CD4-positive, alpha-beta T cell treated with Interleukin-15 for 1 hour (primary cell): ENCODE measurements at places on chromosomes 3 and 15.

- DNase-seq: no peak
Measured at GRCh38 chr3:60598671-60599070, 652.6 kb downstream of the FHIT start.

DNA sequence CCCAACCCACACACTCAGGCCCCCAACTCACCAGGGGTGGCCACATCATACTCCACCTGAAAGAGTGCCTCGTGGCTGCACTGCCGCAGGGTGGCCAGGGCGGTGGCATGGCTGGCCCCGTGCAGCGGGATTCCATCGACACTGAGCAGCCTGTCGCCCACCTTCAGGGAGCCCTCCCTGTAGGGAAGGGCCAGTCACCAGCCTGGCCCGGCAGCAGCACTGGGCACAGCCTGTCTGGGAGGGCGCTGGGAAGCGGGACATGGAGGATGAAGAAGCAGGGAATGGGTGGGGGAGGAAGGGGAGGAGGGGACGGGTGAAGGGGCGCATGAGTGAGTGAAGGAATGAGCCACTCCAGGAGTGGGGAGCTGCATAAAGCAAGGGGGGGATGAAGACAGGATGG is 18.5 kb downstream of the GRIP2 start:
- DNase-seq: peak; percentile 12

DNA sequence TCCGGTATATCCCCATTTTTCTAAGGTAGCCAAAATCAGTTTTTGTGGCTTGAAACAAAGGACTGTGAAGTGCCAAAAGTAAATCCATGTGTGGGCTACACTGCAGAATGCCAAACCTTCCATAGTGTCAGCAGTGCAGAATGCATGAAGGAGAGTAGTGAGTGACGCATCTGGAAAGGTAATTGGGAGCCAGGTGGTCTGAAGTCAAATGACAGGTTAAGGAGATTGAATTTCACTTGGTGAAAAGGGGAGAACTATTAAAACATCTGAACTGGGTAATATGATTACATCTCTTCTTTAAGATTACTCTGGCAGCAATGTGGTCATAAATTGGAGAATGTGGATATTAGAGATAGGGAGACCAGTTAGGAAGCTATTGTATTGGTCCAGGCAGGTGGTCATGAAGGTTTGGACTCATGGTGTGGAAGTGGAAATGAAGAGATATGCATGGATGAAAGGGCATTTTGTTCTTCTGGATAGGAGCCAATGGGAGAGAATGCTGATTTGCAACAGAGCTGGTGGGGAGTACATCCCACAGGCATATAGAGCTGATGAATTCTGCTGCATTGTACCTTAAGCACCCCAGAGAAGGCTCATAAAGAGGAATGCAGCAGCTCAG is 118.2 kb downstream of the ECT2 start:
- no peak for DNase-seq

- DNase-seq: no peak
Measured at GRCh38 chr15:25775317-25775912, 87.7 kb downstream of the ATP10A start.

- DNase-seq: no peak
Measured at GRCh38 chr3:165390166-165390565, 194.0 kb upstream of the SLITRK3 start.

GRCh38 chr3:99954914-99955644 is 137.4 kb downstream of the CMSS1 start:
- no peak for DNase-seq

- DNase-seq: no peak
Measured at GRCh38 chr3:178381555-178381954, 154.7 kb upstream of the KCNMB2 start.

DNA sequence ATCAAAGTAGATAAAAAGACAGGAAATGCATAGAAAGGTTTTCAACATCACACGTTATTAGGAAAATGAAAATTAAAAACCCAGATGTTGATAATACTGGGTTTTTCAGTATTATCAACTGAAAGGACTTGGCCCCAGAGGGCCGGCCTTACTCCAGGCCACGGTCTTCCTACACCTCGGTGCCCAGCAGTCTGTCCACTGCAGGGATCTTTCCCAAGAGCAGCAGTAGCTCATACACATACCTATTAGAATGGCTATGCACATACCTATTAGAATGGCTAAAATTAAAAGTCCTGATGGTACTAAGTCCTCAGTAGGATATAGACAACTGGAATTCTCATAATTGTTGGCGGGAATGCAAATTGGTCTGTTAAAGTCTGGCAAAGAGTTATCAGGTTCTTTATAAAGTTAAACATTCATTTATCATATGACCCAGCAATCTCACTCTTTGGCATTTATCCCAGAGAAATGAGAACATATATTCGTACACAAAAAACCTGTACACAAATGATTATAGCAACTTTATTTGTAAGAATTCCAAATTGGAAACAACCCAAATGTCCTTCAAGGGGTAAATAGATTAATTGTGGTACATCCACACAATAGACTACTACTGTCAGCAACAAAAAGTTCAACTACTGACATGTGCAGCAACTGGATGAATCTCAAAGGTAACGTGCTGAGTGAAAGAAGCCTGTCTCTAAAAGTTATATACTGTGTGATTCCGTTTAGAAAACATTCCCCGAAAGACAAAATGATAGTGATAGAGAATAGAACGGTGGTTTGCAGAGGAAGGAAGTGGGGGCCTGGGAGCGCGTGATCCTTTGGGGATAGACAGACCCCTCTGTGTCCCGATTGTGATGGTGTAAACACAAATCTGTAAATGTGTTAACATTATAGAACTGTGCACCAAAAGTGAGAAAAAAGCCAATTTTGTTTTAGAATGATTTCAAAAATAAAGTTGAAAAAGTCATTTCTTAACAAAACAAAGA is 62.3 kb downstream of the MCTP2 start:
- no peak for DNase-seq

DNA sequence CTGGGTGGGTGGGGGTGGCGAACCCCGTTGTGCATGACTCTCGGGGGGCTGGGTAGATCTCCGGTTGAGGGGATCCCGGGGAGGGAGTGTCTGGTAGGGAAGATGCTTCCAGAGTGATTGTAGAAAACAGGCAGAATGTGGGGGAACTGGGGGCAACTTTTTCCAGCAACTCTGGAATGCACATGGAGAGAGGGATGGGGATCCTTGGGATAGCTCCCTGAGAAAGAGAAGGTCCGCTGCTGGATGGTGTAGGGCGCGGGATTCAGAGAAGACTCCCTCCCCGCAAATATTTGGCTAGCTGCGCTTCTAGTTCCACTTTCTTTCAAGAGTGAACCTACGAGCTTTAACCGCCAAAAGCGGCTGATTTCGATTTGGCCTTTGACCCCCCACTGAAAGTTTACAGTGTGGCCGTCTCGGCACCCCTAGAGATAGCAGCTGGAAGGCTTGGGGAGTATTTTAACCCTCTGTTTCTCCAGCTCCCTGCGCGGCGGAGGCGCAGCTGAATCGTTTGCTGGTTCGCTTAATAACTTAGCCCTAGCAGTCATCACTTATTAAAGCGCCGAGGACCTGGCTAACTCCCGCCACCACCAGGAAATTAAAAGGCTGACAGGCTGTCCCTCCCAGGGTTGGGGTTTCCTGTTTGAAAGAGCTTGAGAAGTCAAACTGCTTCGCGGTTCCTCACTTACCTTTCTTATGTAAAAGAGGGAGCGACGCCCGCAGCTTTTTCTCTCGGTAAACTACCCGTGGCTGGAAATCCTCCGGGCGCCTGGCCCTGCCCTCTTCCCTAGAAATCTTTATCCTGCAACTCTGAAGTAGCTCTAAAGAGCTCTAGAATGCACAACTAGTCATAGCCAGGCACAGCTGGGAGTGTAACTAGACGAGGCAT is 1.2 kb downstream of the PHLDB2 start:
- peak; percentile 68 for DNase-seq

- DNase-seq: no peak
Measured at GRCh38 chr3:53534676-53535400, 40.4 kb downstream of the CACNA1D start.

DNA sequence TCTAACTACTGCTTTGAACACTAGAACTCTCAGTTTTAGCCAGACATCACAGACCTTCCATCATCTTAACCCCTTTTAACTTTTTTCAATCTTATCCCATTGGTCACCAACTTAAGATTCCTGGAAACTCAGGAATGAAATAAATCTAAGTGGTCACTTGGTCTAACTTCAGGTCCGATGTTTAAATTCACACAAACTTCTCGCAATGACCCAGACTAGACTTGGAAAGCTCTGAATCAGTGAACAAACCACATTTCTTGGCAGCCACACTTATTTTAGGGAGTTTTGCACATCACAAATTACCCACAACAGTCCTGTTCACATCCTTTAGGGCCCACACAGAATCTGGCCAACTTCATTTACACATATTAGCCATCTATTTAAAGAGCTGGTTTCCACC is 118.9 kb downstream of the MAGI1 start:
- DNase-seq: no peak

DNA sequence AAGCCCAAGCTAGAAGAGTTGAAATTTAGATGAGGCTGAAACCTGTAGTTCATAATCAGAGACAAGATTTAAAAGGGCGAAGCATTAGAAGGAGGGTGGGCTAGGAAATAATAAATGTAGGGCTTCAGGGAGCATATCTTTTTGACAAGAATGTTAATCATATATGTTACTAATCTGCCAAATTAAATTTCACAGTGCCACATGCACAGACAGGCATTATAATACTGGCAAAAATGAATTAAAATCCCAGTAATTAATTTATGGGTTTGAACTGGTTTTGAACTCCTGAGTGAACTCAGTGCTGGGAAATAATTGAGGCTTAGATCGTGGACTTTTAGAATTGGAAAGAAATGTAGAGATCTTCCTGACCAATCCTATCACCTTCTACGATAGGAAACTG is 383.5 kb upstream of the IL12A start:
- no peak for DNase-seq

DNA sequence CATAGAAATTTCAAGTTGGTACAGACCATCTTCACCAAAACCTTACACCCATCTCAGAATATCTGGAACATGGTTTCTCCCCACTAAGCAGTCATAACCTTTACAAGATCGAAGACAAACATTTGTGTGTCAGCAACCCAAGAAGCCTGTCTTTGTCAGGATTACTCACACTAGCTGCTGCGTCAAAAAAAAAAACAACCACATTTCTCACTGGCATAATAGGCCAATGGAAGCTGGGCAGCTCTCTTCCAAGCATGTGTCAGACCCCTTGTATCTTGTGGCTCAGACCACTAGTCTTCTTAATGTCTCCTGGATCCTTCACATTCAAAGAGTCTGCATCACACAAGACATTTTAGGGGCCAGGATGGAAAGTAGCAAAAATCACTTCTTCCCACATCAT is 266.9 kb upstream of the IGF1R start:
- DNase-seq: no peak

GRCh38 chr3:141373768-141374526 is 5.6 kb downstream of the ZBTB38 start:
- no peak for DNase-seq

GRCh38 chr3:182303169-182303568 is 490.1 kb upstream of the ATP11B start:
- DNase-seq: no peak

DNA sequence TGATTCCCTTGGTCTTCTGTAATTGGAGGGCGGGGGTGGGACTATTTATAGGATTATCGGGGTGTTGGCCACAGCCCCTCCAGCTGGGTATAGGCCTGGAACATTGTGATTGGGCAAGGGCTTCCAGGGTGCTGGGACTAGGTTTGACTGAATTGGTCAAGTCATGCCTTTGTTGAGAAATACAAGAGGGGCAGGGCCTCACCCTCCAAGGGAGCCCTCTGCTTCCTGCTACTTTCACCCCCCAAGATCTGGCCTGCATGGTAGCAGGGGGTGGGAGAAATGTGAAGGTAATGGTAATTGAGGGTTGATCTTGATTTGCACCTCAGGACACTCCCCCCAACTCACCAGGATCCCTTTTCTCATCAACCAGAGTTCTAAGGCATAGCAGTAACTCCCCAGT is 25.2 kb downstream of the TRIM71 start:
- no peak for DNase-seq

DNA sequence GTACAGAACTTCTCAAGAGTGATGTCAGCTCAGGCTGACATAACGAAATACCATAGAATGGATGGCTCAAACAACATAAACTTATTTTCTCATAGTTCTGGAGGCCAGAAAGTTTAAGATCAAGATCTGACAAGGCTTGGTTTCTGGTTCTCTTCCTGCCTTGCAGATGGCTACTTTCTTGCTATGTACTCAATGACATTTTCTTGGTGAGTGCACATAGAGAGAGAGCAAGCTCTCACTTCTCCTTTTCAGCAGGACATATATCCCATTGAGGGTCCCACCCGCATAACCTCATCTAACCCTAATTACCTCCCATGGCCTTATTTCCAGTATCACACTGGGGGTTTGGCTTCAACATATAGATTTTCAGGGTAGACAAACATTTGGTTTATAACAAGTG is 1072.1 kb downstream of the PLOD2 start:
- no peak for DNase-seq

GRCh38 chr3:178808748-178809147 is 262.9 kb downstream of the ZMAT3 start:
- DNase-seq: no peak

DNA sequence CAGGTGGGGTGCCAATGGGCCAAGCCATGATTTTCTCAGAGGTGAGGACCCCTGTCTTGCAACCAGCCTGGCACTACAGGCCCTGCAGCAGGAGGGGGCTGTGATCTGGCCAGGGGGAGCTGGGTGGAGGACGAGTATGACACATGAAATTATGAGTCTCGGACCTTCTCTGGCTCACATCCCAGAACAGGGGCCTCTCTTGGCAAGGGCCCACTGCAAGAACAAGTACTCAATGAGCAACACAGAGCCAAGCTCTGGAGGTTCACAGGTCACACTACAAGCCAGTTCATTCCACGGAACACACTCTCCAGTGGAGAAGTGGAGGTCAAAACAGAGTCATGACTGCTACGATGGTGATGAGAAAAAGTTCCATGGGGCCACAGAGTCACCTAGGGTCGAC is 28.3 kb downstream of the CCDC32 start:
- DNase-seq: no peak

GRCh38 chr15:60000113-60000823 is 3.8 kb upstream of the FOXB1 start:
- DNase-seq: no peak

DNA sequence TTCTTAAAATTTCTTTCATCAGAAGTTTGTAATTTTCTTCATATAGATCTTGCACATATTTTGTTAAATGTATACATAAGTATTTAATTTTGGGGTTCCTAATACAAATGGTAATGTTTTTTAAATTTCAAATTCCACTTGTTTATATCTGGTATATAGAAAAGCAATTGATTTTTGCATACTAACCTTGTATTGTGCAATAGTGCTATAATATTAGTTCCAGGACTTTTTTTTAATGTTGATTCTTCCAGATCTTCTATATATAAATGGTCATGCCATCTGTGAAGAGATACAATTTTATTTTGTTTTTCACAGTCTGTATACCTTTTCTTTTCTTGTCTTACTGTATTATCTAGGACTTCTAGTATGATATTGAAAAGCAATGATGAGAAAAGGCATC is 665.0 kb downstream of the OTOL1 start:
- no peak for DNase-seq

- no peak for DNase-seq
Measured at GRCh38 chr3:158761350-158761749, 29.1 kb upstream of the RARRES1 start.

GRCh38 chr3:16012086-16012485 is 162.4 kb upstream of the GALNT15 start:
- no peak for DNase-seq

GRCh38 chr3:77182341-77182740 is 142.4 kb downstream of the ROBO2 start:
- DNase-seq: no peak

- DNase-seq: no peak
Measured at GRCh38 chr3:197520311-197521276, 35.2 kb downstream of the BDH1 start.
